ENCODE measurements at places on chromosomes 7 and 10.

GRCh38 chr7:54477083-54477482 lies 65.1 kb upstream of the VSTM2A start:
- DNase-seq: no peak

DNA sequence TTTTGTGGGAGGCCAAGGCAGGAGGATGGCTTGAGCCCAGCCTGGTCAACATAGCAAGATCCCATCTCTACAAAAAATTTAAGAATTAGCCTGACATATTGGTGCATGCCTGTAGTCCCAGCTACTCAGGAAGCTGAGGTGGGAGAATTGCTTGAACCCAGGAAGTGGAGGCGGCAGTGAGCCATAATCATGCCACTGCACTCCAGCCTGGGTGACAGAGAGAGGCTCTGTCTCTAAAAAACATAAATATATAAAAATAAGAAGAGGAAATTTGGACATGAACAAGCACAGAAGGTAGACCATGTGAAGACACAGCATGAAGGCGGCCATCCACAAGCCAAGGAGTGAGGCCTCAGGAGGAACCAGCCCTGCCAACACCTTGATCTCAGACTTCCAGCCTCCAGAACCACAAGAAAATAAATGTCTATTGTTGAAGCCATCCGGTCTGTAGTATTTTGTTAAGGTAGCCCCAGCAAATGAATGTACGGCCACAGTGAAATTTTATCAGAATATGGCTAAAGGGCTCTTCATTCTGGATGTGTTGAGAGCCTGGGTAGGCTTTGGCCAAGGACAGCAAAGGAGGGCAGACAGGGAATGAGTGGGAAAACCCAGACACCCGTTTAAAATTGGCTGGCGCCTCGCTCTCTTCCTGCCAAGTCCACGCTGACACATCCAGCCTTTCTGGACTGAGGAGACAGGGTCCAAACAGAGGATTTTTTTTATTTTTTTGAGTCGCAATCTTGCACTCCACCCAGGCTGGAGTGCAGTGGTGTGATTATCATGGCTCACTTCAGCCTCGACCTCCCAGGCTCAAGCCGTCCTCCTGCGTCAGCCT lies 12.9 kb upstream of the GRID2IP start:
- no peak for DNase-seq

GRCh38 chr10:75861582-75861981 lies 430.2 kb downstream of the LRMDA start:
- DNase-seq: no peak

GRCh38 chr10:35042783-35043182 lies 47.4 kb downstream of the CUL2 start:
- DNase-seq: no peak

All from activated T-helper 1 cell treated with anti-CD3 and anti-CD28 coated beads, Interleukin-2, amount 50 U/mL, for 16 hours (primary cell).